HS-27A (cell line): ENCODE measurements at places on chromosomes 3 and 15.

DNA sequence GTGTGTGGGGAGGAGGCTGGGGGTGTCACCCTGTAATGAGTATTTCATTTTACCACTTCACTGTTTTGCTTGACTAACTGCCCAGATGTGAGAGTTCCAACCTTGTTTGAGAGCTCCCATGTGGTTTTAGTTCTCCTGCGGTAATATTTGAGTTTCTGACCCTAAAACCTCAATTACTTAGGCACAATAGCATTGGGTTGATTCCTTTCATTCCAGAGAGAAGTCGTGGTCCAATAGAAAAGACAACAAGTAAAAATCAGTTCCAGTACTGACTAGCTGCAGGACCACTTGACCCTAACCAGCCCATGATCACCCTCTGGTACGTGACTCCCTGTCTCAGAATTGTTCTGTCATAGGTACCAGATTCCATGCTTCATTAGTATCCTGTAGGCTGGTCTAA lies 630.4 kb downstream of the CADM2 start:
- no peak for DNase-seq

DNA sequence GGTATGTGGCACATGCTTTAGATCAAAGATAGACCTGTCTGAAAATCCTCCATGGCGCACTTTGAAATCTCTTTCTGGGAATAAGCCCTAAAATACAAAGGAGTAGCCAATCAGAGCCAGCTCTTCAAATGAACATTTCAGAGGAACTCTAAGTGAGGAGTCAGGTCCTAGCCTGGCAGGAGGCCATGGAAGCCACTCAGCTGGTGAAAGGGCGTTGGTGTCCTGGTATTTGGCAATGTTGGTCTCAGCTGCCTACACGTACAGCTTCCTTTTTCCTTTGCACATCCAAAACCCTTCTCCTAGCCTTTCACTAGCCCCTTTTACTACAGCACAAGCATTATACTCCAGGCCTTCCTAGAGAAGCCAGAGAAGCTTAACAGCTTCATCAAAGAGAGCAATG lies 5.5 kb downstream of the WDR73 start:
- DNase-seq = no peak

DNA sequence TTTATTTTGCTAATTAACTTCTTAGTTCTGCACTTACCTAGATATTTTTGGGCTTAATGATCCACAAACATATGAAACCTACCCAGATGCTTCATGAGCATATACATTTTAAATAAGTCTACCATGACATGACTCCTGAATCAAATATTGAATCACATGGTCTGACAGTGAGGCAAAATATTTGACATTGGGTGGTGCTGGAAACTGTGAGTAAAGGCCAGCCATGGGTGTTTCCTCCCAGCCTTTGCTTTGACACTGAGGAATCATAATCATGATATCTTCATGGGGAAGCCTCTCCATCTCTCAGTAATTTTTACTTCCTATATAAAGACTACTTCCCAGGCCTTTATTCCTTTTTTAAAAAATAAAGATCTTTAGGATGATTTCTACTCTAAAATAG lies 22.8 kb upstream of the SSR3 start:
- no peak for DNase-seq

DNA sequence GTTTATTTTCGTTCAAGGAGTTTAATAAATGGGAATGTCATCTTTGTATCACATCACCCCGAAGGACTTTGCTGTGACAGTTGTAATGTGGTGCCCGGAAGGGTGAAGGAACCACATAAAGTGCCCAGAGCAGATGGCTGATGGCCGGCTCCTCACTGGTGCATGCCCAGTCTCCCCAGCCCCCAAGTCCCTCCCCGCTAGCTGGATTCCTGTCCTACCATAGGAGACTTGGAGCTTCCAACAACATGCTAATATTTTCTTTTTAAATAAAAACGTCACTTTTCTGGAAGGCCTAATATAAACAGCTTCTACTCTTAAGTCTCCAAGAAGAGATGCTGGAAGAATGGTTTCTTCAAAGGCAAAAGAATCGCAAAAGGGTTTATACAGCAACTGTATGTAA lies 273.9 kb upstream of the LRTM1 start:
- DNase-seq = no peak

DNA sequence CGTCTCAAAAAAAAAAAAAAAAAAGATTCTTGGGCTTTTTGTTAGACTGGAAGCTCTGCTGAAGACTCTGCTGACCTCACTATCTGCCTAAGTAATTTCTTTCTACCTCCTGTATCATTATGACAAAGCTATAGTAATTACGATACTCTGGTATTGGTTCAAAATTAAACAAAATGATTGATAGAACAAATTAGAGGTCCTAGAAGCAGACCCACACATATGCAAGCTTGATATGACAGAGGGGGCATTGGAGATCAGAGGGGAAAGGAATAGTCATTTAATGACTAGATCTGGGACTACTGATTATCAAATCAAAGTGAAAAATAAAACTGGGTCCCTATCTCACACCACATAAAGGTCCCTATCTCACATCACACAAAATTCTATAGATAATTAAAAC lies 21.9 kb upstream of the AP3B2 start:
- no peak for DNase-seq

- peak; percentile 78 for DNase-seq
These were observed 16.4 kb upstream of the ZNF609 start for GRCh38 chr15:64443747-64444621.

DNA sequence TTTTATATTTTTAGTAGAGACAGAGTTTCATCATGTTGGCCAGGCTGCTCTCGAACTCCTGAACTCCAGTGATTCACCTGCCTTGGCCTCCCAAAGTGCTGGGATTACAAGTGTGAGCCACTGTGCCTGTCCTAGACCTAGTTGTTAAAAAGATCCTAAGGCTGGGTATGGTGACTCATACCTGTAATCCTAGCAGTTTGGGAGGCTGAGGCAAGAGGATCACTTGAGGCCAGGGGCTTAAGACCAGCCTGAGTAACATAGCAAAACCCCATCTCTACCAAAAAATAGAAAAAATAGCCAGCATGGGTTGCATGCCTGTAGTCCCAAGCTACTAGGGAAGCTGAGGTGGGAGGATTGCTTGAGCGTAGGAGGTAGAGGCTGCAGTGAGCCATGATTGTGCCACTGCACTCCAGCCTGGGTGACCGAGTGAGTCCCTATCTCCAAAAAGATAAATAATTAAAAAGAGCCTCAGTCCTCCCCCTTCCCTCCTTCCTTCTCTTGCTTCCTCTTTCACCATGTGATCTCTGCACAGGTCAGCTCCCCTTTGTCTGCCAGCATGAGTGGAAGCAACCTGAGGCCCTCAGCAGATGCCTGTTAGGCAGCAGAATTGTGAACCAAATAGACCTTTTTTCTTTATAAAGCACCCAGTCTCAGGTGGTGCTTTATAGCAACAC lies 9.8 kb upstream of the FNDC3B start:
- no peak for DNase-seq

- DNase-seq = no peak
These were observed 102.0 kb upstream of the MRPS22 start for GRCh38 chr3:139241783-139242182.

DNA sequence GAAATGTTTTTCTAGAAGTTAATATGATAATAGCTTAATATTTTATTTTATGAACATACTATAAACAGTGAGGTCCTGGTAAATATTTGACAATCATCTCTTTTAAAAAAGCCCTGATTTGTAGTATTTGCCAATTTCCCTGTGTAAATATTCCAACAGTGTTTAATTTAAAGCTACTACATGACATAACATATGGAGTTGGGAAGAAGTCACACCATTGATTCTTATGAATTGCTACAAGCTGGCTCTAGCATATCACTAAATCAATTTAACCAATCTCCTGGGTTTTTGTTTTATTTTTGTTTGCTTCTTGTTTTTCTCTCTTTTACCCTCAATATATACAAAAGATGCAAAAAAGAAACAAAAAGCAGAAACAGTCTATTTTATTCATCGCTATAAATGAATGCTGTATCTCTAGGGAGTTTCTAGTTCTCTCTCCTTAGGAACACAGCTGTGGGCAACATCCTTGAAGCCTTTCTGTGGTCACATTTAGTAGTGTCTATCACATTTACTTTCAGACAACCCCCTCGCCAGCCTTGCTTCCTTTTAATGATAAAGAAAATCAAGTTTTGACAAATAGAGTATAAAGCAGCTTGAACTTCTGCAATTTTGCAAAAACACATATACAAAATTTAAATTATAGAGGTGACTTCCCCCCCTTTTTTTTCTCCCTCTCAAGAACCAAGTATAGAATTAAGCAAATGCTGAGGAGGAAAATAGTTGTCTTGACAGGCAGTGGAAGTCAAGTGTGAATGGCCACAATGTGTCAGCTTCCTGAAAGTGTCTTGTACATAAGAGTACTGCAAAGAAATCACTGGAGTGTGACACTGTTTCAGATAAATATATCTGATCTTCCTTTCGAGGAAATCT lies 21.4 kb downstream of the CCR1 start:
- no peak for DNase-seq

DNA sequence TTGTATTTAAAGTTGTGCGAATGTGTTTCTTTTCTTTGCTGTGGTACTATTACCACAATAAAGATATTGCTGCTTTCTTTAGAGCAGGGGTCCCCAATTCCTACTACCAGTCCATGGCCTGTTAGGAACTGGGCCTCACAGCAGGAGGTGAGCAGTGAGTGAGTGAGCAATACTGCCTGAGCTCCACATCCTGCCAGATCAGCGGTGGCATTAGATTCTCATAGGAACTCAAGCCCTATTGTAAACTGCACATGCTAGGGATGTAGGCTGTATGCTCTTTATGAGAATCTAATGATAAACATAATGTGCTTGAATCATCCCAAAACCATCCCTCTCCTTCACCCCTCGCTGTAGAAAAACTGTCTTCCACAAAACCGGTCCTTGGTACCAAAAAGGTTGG lies 41.6 kb downstream of the DMXL2 start:
- DNase-seq = no peak

DNA sequence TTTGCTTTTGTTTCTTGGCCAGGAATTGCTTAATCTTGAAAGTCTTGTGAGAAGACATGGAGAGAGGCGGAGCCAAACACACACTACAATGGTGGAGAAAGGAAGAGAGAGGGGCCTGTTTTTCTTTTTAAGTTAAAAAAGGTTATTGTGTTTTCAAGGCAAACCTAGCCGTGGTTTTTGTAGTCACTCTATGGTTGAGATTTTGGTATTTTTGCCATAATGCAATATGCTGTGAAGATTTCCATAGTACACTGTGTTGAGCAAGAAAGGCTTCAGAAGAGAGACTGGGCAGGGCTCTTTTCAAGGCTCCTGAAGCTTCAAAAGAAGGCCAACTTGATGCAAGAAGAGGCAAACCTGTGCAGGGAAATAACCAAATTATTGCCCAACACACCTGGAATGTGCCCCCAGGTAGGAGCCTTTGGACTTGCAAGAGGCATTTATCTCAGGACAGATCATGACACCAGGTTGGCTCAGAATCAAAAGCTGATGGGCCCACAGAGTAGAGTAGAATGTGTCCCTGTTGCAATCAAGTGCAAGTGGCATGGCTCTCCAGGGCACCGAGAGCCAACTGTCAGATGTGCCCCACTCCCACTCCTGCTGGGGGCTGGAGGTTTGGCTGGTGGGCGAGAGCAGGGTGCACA lies 22.1 kb downstream of the AMOTL2 start:
- no peak for DNase-seq

DNA sequence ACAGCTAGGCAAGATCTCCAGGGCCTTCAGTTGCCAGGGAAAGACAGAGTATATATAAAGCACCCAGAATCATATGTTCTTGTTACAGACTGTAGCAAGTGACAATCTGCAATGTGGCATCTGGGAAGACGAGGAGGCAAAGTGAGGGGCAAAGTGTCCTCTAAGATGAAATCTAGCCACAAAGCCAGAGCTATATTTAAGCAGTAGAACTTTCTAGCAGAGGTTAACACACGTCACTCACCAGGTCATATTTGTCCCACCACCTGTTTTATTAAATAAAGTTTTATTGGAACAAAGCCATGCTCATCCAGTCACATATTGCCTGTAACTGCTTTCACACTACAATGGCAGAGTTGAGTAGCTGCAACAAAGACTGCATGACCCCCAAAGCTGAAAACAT lies 51.5 kb downstream of the PDZRN3 start:
- DNase-seq = no peak

GRCh38 chr15:92889390-92890107 lies 10.6 kb upstream of the CHD2 start:
- no peak for DNase-seq

DNA sequence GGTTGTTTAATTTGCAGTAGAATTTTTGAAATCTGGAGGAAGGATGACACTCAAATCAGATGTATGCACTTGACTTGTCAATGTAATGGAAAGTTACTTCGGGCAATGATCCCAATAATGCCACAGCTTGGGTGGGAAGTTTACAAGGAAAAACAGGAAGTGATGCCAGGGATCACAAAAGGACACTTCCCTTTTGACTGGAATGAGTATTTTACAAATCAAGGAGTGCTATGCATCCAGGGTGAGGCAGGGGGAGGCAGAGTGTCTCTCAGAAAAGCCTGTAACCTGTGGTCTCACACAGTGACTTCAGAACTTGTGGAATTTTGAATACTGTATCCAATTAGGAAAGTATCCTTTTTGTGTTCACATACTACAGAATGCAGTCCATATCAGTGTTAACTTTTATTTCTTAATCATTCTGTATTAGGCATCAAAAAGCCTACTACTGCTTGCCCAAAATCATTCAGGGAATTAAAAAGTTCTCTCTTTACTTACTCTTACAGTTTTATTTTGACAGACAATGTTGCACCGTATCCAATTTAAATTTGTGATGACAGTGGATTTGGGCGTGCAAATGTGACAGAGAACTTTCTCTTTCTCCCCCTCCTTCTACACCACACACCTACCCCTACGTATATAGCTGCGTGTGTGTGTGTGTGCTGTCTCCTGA lies 445.1 kb downstream of the MECOM start:
- DNase-seq = peak; percentile 54

GRCh38 chr3:129942296-129942695 lies 32.2 kb upstream of the TRH start:
- peak; percentile 27 for DNase-seq

DNA sequence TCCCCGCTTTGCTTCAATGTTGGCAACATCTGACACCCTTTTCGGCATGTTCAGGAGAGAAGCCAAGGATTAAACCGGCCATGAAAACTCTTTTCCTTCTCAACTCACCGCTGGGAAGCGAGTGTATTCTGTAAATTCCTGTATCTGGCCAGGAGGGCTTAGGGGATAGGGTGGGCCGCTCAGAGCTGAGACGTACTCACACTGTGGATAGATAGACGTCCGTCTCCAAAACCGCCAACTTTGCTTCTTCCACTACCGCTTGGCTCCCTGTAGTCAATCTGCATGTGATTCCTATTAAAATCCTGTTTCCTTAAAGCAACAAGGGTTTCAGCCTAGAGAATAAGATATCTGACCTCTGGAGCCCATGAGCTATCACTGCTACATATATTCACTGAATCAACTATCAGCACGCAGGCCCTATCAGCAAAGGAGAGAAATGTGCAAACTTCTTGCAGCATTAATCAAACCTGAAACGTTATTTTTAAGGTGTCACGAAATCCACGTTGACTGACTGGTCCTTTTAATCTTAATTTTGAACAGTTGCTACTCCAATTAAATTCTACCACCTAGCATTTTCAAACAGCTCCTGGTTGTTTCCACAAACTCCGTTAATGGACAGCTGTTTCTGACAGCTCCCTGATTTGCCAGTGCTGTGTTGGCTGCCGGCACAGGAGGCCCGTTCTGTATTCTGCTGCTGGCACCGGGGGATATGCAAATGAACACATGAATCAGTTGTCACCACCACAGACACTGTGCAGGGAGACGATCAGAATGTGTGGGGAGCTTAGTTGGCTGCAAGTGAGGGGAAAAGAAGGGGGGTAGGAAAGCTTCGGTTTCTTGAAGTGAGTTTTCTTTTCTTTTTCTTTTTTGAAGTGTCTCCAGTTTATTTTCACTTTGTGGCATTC lies 438.9 kb upstream of the ARRDC4 start:
- no peak for DNase-seq

- DNase-seq = no peak
These were observed 175.4 kb downstream of the SQOR start for GRCh38 chr15:45810201-45810600.

GRCh38 chr15:90327311-90327710 lies 24.8 kb upstream of the ZNF774 start:
- DNase-seq = no peak
